A673 (cell line): ENCODE measurements at places on chromosomes 6 and 20.

- no peak overlapping the region for H3K4me3 ChIP-seq
- no peak for DNase-seq
- no peaks in the 10 kb centered on the region for H3K36me3 ChIP-seq
These were observed 162.9 kb upstream of the SLC24A3 start for GRCh38 chr20:19049514-19049913.

DNA sequence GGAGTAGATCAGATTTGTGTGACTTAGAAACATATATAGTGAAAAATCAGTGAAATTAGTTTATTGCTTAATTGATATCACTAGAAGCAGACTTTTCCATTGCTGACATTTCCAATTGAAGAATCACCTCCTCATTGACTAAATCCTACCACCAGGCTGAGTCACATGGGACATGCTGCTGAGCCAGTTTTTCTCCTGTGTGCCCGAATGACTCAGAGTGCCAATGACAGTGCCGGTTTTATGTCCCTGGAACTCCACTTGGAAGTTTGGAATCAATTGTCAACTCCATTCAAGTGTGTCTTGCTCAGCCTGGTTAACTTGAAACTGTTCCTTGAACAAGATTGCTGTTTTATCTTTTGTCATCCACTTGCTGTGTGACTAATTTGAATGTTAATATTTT is 316.1 kb upstream of the PRDM1 start:
- no peaks in the 10 kb centered on the region for H3K4me1 ChIP-seq
- H3K36me3 ChIP-seq = no peaks in the 10 kb centered on the region

GRCh38 chr6:90383196-90383822 is 86.7 kb upstream of the BACH2 start:
- no peak overlapping the region for H3K27ac ChIP-seq
- H3K4me3 ChIP-seq = no peak overlapping the region
- peaks cover 13% of the 10 kb centered on the region for H3K27me3 ChIP-seq
- no peaks in the 10 kb centered on the region for H3K36me3 ChIP-seq
- DNase-seq = no peak
- H3K4me1 ChIP-seq = peaks cover 4% of the 10 kb centered on the region

DNA sequence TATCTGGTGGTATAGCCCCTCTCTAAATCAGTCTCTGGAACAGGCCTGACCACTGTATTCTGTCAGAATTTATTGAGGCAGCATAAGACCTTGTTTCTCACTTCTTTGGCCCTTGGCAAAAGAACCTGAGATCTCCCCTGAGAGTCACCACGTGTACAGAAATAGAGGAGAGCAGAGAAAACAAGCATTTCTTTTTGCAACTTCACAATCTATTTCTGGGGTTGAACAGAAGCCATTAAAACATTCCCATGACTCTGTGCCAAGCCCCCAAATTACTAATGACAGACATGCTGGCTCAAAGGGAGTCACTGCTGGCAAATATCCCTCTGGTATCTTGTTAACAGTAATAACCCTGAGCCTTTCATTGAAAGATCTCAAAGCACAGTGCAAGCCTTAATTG is 395.3 kb downstream of the MAFB start:
- no peak overlapping the region for H3K4me3 ChIP-seq
- no peaks in the 10 kb centered on the region for H3K4me1 ChIP-seq
- no peak for DNase-seq
- no peaks in the 10 kb centered on the region for H3K36me3 ChIP-seq
- no peaks in the 10 kb centered on the region for H3K27me3 ChIP-seq

- no peak overlapping the region for H3K27ac ChIP-seq
- DNase-seq = no peak
- peaks cover 28% of the 10 kb centered on the region for H3K27me3 ChIP-seq
- H3K36me3 ChIP-seq = no peaks in the 10 kb centered on the region
These were observed 43.6 kb upstream of the DEFB112 start for GRCh38 chr6:50093116-50093937.

GRCh38 chr6:134267917-134268361 is 50.0 kb downstream of the SGK1 start:
- H3K27me3 ChIP-seq = no peaks in the 10 kb centered on the region
- DNase-seq = peak; percentile 60
- no peaks in the 10 kb centered on the region for H3K36me3 ChIP-seq
- H3K4me1 ChIP-seq = peaks cover 6% of the 10 kb centered on the region
- H3K4me3 ChIP-seq = no peak overlapping the region
- H3K27ac ChIP-seq = no peak overlapping the region

DNA sequence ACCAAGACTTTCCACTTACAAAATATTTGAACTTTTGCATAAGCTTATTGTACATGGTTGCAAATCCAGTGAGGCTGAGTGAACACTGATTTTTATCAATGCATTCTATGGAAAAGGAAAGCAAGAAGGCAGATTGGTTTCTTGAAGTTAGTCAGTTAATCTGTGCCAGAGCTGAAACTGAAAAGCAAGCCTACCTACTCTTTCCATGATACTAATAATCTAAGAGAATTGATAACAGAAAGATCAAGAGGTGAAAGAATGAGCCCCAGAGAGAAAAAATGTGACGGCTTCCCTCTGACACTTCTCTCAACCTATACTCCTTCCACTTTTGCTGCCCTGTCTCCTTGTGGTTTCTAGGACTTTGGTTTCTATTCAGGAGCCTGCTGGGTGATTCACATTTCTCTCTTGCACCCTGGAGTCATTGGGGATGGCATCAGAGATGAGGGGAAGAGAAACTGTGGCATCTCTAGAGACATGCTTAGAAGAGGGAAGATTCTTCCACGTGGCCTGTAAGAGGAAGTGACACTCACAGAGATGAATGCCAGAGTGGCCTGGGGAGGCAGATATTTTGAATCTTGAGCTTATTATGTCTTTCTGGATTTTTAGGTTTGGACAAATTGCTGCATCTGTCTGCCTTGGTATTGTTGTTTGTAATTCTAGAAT is 158.6 kb upstream of the RIMS1 start:
- H3K27me3 ChIP-seq = no peaks in the 10 kb centered on the region
- no peaks in the 10 kb centered on the region for H3K4me1 ChIP-seq
- H3K36me3 ChIP-seq = no peaks in the 10 kb centered on the region

DNA sequence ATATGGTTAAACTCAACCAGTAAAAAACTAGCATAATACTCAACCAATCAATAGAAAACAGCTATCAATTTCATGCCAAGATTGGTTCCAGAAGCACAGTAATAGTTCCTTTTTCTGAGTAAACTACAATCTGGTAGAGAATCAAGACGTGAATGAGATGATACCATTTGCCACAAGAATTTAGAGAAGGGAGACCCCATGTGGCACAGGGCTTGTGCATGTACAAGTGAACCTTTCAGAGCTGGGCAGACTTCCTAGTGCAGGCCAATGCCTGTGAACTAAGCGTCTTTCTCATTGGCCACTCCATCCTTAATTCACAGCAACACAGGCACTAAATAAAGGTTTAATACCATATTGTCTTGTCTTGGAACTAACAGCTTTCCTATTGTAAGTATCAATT is 213.5 kb downstream of the RFPL4B start:
- H3K27me3 ChIP-seq = no peaks in the 10 kb centered on the region
- H3K4me3 ChIP-seq = no peak overlapping the region
- H3K36me3 ChIP-seq = no peaks in the 10 kb centered on the region
- no peak overlapping the region for H3K27ac ChIP-seq
- DNase-seq = peak; percentile 35
